Esophagus squamous epithelium (tissue), 5 donors: ENCODE measurements at places on chromosomes 11 and 22. TPM values are rescaled to one million over a fixed set of nuclear protein-coding genes. Genes with fewer than 3 reads are reported as not detected.

DNA sequence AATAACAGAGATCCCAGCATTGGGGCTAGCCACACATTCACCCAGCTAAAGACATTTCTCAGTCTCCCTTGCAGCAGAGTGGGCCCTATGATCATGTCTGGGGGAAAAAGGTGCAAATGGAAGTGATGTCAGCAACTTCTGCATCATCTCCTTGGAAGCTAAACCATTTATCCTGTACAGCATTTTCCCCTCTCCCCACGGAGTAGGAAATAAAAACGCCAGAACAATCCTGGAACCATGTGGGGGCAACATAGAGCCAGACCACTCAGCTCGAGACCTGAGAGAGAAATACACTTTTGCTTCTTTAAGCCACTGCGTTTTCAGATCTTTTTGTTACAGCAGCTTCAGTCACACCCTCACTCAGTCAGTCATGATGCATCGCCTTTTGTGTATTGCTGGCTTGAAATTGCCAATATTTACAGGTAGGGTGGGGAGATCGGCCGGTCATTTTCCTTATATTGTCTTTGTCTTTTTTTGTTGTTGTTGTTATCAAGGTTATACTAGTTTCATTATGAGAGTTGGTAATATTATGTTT lies 9.1 kb upstream of the RAC2 start:
- DNase-seq: no peak

Gene OPCML
- not detected for total RNA-seq

DNA sequence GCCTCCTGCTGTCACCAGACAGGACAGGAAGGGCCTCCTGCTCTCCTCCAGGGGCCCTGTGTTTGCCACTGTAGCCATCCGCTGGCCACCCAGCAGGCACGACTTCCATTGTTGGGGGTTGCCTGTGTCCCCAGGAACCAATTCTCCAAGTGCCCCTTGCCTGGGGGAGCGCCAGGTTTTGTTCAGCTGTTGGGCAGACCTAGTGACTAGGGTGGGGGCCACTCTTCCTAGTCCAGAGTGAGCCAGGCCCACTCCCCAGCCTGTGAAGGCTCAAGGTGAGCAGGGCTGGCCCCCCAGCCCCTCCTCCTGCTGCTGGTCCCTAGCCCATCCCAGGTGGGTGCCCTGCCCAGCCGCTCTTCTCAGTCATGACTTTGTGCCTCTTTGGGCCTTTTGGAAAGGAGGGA lies 30.9 kb downstream of the OSBPL5 start:
- no peak for DNase-seq

GRCh38 chr11:36635066-36635862 lies 37.2 kb upstream of the RAG2 start:
- DNase-seq: no peak

- DNase-seq: no peak
Observed at GRCh38 chr11:75413864-75414263, 14.5 kb downstream of the RPS3 start.

DNA sequence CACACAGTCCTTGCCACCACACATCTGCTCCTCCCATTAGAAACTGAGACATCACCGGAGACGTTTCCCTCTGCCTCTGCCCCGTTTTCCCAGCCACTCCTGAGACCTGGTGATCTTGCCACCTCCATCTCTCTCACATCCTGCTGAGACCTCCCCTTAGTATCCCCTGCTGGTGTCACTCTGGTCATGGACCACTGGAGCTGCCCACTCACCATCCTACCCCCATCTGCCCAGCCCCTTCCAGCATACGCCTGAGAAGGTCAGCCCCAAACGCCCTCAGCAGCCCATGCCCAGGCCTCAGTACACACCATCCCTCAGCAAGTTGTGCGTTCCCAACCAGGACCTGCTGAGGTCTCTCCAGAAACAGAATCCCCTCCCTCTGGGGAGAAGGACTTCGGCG lies 64.3 kb downstream of the SHANK2 start:
- DNase-seq: no peak

GRCh38 chr11:1791912-1792311 lies 28.2 kb upstream of the CTSD start:
- no peak for DNase-seq

- DNase-seq: no peak
Observed at GRCh38 chr22:31278626-31279326, 13.5 kb downstream of the PIK3IP1 start.
